Liver (tissue), 10 donors: ENCODE measurements at places on chromosomes 5 and 9.

DNA sequence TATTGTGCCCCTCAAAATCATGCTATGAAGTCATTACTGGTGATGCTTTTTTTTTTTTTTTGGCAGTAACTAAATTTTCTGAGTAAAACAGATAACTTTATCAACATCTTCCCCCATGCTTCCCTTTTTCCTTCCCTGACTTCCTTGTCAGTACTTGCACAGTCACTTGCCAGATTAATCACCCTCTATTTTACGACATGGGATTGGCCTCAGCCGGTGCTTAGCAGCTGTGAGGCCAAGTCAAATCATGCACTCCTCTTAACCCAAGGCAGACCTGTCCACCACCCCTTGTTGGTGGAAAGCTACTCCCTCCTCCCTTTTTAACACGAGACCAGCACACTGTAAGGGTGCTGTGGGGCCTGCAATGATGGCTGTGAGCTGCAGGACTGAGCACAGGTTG, 118.0 kb upstream of the OTULINL start:
- DNase-seq: no peak

DNA sequence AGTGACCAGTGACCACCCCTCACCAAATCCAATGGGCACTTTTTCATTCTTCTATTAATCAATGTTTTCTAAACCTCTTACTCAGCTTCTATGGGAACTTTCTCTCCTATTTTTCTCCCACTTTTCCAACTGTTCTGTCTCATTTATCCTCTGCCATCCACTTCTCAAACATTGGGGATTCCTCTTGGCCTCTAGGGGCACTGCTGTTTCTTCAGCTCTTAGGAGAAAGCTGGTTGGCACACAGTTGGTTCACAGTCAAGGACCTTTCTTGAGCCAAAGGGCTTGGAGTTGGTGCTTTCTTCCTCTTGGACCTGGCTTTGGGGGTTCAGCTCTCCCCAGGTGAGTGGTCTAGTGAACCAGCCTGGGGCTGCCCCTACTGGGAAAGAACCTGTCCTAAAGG, 112.2 kb upstream of the LHFPL2 start:
- DNase-seq: no peak

GRCh38 chr9:6805532-6805931, 47.8 kb downstream of the KDM4C start:
- DNase-seq: no peak

GRCh38 chr5:56496581-56497063, 263.5 kb upstream of the ANKRD55 start:
- DNase-seq: no peak

DNA sequence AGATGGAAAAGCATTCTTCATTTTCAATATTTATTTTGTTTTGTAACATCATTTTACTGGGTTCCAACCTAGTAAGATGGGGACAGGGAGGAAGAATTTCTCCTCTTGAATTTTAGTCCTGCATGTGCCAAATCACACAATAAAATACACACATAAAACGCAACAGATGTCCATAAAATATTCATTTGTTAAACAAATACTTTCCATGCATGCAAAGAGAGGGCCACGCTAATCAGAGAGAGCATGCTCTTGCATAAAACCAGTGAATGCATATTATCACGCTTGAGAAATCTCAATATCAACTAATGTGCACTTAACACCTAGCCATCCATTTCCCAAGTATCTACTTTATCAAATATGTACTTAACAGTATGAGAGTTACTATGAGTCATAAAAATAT, 212.6 kb upstream of the TARS1 start:
- no peak for DNase-seq

- DNase-seq: no peak
These were observed 433.0 kb downstream of the PDE4D start for GRCh38 chr5:59460368-59461153.

DNA sequence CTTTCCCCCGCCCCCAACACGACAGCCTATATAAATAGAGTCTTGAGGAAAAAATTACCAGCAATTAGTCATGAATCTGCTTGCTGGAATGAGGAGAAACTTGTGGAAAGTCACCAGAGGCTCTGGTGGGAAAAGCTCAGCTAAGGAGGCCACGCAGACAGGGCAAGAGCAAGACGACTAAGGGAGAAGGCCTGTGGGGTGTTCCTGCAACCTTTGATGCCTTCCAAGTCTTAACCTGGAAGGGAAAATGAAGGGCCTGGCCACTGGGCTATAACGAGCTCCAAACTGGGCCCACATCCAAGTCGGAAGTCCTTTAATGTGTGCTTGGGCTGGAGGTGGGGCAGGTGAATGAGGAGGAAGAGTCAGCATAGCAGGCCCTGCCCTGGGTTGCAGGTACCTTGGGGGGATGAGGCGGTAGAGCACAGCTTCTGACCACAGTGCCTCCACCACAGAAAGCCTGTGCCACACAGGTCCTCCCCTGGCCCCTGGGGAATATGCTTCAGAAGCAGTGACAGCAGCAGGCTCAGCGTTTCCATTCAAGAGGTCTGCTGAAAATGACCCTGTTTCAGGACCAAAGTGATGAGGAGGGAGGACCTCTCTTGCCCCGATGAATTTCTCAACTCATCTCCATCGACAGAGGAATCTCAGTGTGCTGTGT, 92.8 kb upstream of the LRRTM2 start:
- no peak for DNase-seq

DNA sequence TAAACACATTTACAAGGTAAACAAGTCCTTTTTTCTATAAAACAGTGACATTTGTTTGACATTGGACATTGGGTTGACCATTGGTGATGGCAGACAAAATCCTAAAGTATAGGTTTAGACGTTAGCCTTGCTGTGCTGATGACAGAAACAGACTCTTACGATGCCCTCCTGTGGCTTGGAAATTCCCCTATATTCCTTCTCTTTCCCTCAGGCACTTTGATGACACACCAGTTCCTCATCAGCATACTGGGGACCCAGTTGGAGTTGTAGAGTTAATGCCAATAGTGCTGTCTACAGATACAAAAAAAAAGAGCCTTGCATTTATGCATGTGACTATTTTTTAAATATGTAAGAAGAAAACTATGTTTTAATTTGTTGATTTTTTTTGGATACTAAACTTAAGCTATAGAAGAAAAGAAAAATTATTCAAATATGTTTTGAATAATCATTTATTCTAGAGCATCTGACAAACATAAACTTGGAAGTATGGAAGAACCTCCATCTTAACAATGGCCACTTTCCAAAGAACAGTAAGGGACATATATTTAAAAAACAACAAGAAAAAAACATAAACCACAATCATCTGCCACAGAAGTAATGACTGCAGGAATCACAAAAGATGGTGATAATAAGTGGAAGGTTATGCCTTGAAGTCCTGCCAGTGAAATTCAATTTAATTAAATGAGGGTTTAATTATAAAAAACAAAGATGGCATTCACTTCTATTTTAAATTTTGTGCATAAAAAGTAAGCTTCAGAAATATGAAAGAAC, 75.6 kb upstream of the SNCAIP start:
- no peak for DNase-seq

DNA sequence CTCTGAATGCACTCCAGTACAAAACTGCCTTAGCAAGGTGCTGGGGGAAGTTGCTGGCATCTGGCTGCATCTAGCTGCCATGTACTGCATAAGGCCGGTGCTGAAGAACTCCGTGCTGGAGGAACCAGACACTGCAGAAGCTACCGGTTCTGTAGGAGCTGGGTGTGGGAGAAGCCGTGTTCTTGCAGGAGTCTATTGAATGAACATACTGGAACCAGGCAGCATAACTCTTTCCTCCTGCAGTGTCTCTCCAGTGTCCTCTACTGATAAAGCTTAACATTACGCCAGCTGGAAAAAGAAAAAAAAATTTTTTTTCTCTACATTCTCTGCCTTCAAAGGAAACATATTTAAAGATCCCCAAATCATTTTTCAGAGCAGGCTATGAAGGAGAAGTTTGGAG, 38.5 kb downstream of the VPS13A start:
- no peak for DNase-seq

GRCh38 chr9:89655990-89656657, 51.3 kb downstream of the GADD45G start:
- DNase-seq: no peak

GRCh38 chr5:132315529-132316067, 21.4 kb downstream of the SLC22A4 start:
- DNase-seq: peak; percentile 82

- DNase-seq: no peak
These were observed 360.5 kb downstream of the ICE1 start for GRCh38 chr5:5783021-5783420.

- DNase-seq: no peak
These were observed 34.9 kb downstream of the SMIM23 start for GRCh38 chr5:171820561-171820960.

GRCh38 chr5:157366741-157367674, 93.0 kb upstream of the NIPAL4 start:
- no peak for DNase-seq

DNA sequence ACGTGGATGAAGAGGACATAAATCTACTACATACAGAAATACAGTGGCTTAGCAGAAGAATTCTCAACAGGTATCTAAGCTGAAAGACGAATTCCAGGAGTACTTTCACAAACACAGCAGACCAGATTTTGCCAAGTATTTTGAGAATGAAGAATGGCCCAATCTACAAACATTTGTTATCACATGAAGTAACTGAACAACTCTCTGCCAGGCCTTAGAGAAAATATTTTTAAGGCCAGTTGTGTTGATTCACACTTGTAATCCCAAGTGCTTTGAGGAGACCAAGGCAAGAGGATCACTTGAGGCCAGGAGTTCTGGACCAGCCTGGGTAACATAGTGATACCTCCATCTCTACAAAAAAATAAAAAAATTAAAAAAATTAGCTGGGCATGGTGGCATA, 14.3 kb downstream of the AGTPBP1 start:
- no peak for DNase-seq

DNA sequence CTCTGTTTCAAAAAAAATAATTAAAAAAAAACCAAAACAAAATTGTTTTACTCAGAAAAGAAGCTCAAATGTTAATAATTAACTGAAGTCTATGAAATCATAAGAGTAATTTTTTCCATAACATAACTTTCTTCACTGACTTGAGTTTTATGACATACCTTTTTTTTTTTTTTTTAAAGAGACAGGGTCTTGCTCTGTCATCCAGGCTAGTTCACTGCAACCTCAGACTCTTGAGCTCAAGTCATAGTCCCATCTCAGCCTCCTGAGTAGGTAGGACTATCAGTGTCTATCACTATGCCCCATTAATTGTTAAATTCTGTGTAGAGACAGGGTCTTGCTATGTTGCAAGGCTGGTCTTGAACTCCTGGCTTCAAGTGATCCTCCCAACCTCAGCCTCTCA, 21.9 kb downstream of the SAR1B start:
- no peak for DNase-seq

DNA sequence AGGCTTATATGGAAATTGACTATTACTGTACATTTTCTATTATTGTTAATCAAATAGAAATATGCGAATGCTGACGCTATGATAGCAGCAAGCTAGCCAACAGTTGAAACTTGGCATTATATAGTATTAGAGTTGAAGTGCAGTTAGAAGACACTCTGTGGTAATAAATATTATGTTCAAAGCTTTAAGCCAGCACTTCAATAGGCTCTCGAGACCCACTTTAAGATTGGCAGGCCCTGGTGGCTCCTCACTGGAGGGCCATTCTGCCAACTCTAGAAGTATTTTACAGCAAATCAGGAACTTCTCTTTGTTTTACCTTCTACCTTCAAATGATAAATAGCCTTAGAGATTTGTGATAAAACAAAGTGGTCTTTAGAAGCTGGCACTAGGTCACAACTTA, 2029.0 kb upstream of the WWC1 start:
- DNase-seq: no peak

GRCh38 chr5:143649937-143650621, 161.9 kb upstream of the HMHB1 start:
- DNase-seq: no peak

GRCh38 chr5:179534431-179534830, 15.9 kb upstream of the RUFY1 start:
- DNase-seq: no peak

DNA sequence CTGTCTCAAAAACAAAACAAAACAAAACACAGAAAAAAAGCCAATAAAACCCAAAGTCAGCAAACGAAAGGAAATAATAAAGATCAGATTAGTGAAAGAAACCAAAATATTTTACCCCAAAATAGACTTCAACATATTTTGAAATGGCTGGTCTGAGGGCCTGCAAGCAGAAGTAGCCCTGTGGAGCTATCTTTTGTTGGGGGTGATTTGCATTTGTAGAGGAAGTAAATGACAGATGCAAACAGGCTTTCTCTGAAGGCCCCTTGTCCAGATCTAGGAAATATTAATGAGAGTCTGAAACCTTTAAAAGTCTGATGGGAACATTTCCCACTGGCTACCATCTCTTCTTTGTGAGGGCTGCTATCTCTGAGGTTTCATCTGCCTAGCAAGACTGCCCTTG, 74.0 kb downstream of the GCNT4 start:
- DNase-seq: no peak

DNA sequence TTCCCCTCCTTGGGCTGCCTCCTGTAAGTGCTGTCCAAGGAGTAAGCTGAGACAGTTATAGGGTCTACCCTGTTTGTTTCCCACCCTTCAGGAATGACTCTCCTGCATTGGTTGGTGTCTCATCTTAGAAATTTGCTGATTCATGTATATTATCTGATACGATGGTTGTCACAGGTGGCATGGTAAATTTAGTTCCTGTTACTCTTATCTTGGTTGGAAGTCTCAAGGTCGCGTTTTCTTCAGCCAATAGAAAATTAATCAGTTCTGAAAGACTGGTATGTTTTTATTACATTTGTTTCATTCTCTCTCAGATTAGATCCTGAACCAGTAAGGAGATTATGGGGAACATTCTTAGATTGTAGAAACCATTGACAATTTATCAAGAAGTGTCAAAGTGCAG, 42.7 kb downstream of the SCGB3A1 start:
- no peak for DNase-seq

DNA sequence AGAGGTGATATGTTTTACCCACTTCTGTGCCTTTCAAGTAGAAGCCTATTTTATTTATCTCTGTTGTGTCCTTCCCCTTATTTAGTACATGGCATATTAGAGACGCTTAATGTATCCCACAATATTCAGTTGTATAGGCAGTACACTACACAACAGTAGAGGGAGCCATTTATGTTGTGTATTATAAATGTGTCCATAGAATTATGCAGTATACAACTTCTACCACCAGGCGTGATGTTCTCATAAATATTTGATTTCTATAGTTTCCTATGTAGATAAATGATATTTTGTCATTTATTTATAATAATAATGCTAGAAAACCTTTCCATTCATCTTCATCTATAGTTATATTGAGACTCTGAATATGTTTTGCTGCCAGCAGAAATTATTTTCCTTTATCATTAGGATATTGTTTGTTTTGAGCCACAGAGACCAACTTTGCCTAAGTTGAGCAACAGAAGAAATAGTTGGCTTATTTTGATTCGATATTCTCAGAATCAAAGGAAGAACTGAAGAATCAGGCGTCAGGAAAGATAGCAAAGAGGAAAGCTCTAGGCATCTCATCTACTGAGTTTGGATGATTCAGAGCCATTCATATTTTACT, 81.7 kb downstream of the ADAMTS19 start:
- no peak for DNase-seq

GRCh38 chr5:58439094-58439644, 20.7 kb downstream of the PLK2 start:
- DNase-seq: no peak

- DNase-seq: no peak
These were observed 410.6 kb downstream of the PSAT1 start for GRCh38 chr9:78707481-78707991.

- DNase-seq: no peak
These were observed 31.4 kb downstream of the ACTBL2 start for GRCh38 chr5:57450991-57451876.

GRCh38 chr9:127219520-127219919, 45.1 kb upstream of the GARNL3 start:
- no peak for DNase-seq
